ENCODE measurements at places on chromosomes 6 and 20. TPM values are rescaled to one million over a fixed set of nuclear protein-coding genes. Genes with fewer than 3 reads are reported as not detected.

The FAM83C gene
- 0.45 TPM for total RNA-seq

- no peak for DNase-seq
These were observed 92.3 kb downstream of the NFATC2 start for GRCh38 chr20:51450221-51450712.

The SLC17A5 gene
- 41.5 TPM for total RNA-seq

- peak; percentile 76 for DNase-seq
These were observed 30.8 kb downstream of the SF3B5 start for GRCh38 chr6:144064402-144065212.

The EGFL8 gene
- total RNA-seq = 13.7 TPM

GRCh38 chr6:156616495-156616894 is 160.7 kb upstream of the ARID1B start:
- no peak for DNase-seq

DNA sequence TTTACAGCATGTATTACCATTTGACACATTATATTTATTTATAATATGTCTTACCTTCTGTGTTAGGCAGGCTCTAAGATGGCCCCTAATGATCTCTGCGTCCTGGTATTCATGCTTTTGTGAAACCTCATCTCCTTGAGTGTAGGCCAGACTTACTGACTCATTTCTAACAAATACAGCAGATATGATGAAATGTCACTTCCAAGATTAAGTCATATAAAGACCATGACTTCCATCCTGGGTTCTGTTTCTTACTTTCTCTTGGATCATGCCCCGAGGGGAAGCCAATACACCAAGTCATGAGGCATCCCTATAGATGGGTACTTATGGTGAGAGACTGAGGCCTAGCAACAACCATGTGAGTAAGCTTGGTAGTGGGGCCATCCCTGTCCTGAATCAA is 30.2 kb downstream of the ZHX3 start:
- no peak for DNase-seq

Measured in colonic mucosa (tissue), 4 donors.